ENCODE measurements at places on chromosomes 2 and 18. TPM values are rescaled to one million over a fixed set of nuclear protein-coding genes. Genes with fewer than 3 reads are reported as not detected.

CTLA4 gene
- total RNA-seq, result not detected

LGALSL gene
- total RNA-seq, result 3.9 TPM

BOLA3 gene
- total RNA-seq, result 130 TPM

TXNDC9 gene
- 107 TPM for total RNA-seq

- peak; percentile 50 for DNase-seq
Measured at GRCh38 chr2:6181525-6181924, 489.3 kb downstream of the SOX11 start.

DNA sequence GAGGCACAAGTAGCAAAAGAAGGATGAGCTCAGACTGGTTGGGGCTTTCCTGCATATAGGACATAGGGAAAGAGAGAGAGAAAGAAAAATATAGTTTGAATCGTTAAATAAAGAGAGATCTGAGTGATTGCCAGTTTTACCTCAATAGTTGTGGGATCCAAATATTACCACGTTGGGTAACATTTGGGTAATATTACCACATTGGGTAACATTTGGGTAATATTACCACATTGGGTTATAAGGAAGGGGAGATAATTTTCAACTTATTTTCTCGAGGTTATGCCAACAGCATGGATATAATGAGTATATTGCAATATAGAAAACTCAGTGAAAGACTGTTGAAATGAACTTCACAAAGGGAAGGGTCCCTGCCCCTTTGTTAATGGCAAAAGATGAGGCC, 20.7 kb downstream of the SP140 start:
- DNase-seq, result no peak

- no peak for DNase-seq
Measured at GRCh38 chr2:240125742-240126141, 10.4 kb downstream of the COPS9 start.

DNA sequence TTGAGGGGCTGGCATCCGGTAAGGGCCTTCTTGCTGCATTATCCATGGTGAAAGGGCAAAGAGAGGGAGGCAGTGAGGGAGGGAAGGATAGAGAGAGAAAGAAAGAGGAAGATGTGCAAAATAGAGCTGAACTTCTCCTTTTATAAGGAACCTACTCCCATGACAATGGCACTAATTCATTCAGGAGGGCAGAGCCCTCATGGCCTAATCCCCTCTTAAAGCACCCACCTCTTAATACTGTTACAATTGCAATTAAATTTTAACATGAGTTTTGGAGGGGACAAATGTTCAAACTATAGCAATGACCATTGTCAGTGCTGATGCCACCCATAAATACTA, 60.2 kb downstream of the CXCR4 start:
- no peak for DNase-seq

GRCh38 chr2:38466876-38467767, 90.0 kb upstream of the ATL2 start:
- DNase-seq, result no peak

DNA sequence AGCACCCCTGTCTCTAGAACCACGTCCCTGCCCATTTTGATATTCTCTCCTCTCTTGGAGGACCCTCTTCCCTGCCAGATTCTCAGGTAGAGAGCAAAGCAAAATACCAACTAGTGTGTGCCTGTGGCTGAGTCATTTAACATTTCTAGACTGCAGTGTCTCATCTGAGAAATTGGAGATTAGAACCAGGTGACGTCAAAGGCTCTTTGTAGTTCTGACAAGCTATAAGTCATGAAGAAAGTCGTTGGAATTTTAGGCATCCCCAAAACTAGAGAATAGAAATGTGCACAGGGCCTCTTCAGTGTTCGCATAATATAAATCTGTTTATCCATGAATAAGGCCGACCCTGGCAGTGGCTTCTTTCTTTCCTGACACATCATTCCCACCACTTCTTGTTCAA, 74.4 kb upstream of the TANC1 start:
- DNase-seq, result peak; percentile 25

DNA sequence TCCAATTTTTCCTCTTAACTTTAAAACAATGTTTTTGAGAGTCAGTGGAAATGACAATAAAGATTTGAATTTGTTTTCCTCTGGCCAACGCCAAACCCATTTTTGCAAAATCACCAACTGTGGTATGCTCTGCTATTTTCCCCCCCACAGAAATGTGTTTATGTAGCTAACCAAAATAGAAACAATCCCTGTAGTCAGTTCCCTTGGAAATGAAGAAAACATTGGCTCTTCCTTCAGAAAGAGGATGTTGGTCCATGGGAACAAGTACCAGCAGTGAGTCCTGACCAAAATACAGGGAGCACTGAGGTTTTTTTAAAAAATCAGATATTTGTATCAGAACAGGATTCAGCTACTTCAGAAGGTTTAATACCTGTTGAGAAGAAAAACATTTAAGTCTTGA, 65.3 kb downstream of the SLC40A1 start:
- DNase-seq, result peak; percentile 9

GRCh38 chr2:183069174-183069573, 9.4 kb upstream of the DUSP19 start:
- no peak for DNase-seq

GRCh38 chr2:20182241-20182931, 42.5 kb downstream of the SDC1 start:
- DNase-seq, result peak; percentile 71

DNA sequence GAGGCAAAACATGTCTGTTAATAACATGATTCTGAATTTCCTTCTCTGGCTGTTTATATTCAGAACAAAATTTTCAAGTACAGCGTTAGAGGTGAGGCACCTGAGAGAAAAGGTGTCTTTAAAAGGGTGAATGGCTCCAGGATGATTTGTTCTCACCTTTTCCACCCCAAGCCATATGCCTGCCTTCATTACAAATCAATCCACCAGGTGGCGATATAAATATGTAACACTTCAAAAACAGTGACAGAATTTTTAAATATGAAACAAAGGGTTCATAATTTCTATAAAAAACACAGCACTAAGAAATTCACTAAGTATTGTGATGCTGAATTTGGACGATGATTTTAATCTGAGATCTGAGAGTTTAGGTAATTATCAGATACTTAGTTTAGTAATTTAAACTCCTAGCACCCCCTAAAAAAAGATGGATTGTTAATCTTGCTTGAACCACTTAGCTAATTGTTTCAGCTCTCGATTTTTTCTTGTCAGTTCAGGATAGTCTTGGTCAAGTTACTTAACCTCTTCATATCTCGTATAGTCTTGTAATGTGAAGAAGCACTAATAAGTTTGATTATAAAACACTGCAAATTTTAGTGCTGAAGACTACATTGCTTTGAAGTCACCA, 528.8 kb downstream of the CPS1 start:
- DNase-seq, result peak; percentile 1

DNA sequence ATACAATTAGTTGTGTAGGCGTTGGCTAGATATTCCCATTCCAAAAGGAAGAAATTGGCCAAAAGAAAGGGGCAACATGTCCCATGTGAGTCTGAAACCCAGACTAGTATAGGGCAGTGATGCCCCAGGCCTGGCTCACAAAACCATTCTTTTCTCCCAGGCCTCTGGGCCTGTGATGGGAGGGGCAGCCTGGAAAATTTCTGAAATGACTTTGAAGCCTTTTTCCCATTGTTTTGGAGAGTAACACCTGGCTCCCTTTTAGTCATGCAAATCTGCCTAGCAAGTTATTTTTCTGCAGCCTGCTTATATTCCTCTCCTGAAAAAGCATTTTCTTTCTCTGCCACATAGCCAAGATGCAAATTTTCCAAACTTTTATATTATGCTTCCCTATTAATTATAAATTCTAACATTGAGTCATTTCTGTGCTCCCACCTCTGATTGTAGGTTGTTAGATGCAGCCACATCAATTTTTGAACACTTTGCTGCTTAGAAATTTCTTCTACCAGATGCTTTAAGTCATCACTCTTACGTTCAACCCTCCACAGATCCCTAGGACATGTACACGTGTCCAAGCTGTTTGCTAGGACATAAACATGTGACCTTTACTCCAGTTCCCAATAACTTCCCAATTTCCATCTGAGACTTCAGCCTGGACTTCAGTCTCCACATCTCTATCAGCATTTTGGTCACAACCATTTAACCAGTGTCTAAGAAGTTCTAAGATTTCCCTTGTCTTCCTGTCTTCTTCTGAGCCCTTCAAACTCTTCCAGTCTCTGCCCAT, 76.1 kb upstream of the MC4R start:
- no peak for DNase-seq
